GDM1 (cell line): ENCODE measurements at places on chromosomes 13 and 19.

- DNase-seq = no peak
Measured at GRCh38 chr13:97974773-97975172, 21.3 kb downstream of the IPO5 start.

- no peak for DNase-seq
Measured at GRCh38 chr13:90933097-90933826, 414.2 kb upstream of the MIR17HG start.

- no peak for DNase-seq
Measured at GRCh38 chr13:35648201-35648600, 171.7 kb upstream of the MAB21L1 start.

DNA sequence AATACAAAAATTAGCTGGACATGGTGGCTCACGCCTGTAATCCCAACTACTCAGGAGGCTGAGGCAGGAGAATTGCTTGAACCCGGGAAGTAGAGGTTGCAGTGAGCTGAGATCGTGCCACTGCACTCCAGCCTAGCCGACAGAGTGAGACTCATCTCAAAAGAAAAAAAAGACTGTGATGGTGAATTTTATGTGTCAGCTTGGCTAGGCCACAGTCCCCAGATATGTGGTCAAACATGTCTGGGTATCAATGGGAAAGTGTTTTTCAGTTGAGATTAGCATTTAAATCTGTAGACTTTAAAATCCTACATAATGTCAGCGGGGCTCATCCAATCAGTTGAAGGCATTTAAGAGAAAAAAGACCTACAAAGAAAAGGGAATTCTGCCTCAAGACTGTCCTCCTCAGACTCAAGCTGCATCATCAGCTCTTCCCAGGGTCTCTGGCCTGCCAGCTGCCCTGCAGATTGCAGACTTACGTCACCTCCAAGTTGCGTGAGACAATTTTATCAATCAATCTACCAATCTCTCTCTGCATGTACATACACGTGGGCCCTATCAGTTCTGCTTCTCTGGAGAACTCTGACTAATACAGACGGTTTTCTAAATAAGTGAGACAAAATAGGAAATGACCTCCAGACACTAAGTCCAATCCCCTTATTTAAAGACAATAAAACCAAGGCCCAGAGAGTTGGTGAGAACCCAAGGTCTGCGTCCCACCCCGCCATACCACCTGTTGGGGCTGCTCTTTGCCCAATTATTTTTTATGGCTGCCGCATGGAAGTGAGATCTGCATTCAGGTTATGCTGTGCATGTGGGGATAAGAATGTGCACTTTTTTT, 99.2 kb downstream of the ABCC4 start:
- no peak for DNase-seq

GRCh38 chr19:27962264-27962663, 1250.7 kb downstream of the UQCRFS1 start:
- no peak for DNase-seq

GRCh38 chr19:3548606-3549005, 8.8 kb downstream of the MFSD12 start:
- DNase-seq = no peak

DNA sequence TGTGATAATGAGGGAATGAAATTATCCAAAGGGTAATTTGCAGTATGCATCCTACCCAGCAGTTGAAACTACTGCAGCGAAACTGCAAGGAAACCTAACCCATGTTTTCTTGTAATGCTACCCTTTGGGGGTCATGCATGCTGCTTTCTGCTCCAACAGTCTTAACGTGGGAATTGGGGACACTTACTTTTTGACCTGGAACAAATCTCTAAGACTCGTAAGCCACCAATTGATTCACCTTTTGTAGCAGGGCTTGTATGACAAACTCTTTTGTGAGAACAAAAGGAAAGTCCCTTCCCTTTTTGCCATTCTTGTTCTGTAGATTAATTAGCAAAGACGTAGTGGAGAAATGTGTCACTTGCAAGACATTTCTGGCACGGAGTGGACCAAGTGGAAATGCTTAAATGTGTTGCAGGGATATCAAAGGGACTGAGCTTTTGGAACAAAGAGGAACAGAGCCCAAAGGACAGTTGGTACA, 27.4 kb downstream of the LRCH1 start:
- DNase-seq = no peak

GRCh38 chr13:90091611-90092010, 1255.9 kb upstream of the MIR17HG start:
- peak; percentile 20 for DNase-seq

DNA sequence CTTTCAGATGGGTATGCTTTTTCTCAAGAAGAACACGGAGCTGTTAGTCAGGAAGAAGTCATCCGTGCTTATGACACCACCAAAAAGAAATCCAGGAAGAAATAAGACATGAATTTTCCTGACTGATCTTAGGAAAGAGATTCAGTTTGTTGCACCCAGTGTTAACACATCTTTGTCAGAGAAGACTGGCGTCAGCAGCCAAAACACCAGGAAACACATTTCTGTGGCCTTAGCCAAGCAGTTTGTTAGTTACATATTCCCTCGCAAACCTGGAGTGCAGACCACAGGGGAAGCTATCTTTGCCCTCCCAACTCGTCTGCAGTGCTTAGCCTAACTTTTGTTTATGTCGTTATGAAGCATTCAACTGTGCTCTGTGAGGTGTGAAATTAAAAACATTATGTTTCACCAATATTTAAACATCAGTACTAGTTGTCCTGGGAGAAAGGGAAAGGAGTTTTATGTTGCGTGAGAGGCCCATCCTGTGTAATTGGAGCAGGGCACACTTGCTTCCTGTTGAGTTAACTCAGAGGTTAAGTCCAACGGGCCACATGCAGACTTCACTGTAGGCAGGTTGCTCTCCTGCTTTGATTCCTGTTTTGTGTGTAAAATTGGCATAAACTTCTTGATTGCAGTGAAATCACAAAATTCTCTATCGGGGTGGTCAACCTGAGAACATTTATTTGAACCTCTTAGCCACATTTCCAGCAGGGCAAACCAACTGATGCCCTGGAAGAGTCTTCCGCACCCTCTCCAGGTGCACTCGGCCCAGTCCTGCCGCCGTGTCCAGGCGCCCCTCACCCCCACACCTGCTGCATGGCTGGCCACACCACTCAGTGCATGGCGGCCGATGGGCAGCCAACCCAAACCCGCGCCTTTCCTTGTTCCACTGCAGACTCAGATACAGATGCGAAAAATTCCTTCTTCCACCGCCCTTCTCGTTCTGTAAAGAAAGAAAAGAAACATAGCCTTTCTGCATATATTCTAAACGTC, 31.6 kb downstream of the SHISA2 start:
- DNase-seq = no peak

DNA sequence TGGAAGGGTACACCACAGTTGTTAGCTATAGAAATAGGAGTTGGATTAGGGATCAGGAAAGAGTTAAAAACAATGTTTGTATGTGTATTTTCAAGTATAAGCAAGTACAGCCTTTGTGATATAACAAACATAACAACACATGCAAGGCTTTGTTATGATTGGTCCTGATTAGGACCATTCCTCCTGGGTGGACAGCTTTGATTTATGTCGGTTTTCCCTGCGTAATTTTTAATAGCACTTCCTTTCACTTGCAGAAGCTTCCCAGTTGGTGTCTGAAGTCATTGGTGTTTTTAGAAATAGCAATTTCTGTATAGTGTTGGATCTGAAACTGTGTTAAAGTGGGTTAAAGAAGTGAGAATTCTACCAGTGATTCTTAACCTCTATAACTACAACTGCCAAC, 10.0 kb downstream of the FNDC3A start:
- no peak for DNase-seq

- DNase-seq = no peak
Measured at GRCh38 chr19:46745521-46746280, at the start of gene FKRP. FKRP (plus strand) TSS chr19:46746057; CDS start chr19:46755451, 9,394 bp downstream.

DNA sequence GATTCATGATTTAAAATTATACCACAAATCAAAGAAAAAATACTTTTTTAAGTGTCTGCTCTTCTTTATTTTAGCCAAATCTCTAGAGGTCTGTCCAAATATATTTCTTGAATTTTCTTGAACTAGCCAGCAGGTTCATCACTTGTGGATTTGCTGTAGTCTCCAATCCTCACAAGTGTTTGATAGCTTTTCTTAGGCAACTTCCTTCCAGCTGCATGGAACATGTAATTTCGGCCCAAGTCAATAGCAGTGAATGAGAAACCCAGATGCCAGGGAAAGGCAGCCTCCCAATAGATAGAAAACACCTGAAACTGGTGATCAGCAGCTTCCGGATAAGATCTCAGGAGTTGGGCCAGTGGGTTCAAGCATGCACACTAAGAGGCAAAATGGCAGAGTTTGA, 15.6 kb upstream of the RNASEH2B start:
- no peak for DNase-seq

GRCh38 chr13:78197231-78197630, 278.6 kb upstream of the EDNRB start:
- no peak for DNase-seq
